Heart left ventricle (tissue), 16 donors: ENCODE measurements at places on chromosomes 7 and 10. TPM values are rescaled to one million over a fixed set of nuclear protein-coding genes. Genes with fewer than 3 reads are reported as not detected.

- no peaks in the 10 kb centered on the region for H3K27me3 ChIP-seq
- H3K27ac ChIP-seq = no peak overlapping the region
- no peak for DNase-seq
- no peaks in the 10 kb centered on the region for H3K4me1 ChIP-seq
- H3K4me3 ChIP-seq = no peak overlapping the region
- H3K36me3 ChIP-seq = no peaks in the 10 kb centered on the region
Observed at GRCh38 chr10:78197628-78198272, 164.1 kb downstream of the RPS24 start.

- no peak overlapping the region for H3K4me3 ChIP-seq
- H3K27ac ChIP-seq = no peak overlapping the region
- no peaks in the 10 kb centered on the region for H3K4me1 ChIP-seq
- H3K27me3 ChIP-seq = no peaks in the 10 kb centered on the region
- DNase-seq = no peak
Observed at GRCh38 chr10:129745186-129745750, 218.8 kb downstream of the EBF3 start.

DNA sequence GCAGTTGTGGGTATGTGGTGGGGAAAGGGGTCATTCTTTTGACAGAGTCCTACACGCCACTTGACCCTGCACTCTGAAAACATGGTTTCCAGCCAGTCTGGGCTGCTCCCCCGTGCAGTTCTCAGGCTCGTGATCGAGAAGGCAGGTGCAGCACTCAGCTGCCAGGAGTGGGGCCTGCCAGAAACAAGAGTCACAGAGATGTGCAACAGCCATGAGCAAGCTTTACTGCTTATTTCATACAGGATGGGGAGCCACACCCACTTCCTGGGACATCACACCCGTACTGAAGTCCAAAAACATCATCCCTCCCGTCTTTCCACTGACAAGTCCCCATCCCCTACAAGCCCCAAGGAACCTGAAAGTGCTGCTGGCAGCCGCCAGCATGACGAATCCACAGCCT, 9.3 kb downstream of the ATG9B start:
- peaks cover 21% of the 10 kb centered on the region for H3K4me1 ChIP-seq
- no peak for DNase-seq
- H3K36me3 ChIP-seq = no peaks in the 10 kb centered on the region
- H3K27me3 ChIP-seq = peaks cover 3% of the 10 kb centered on the region
- no peak overlapping the region for H3K4me3 ChIP-seq

The FBXL13 gene
- polyA plus RNA-seq = 0.36 TPM
